OCI-LY7 (cell line): ENCODE measurements at places on chromosomes 6 and 20. TPM values are rescaled to one million over a fixed set of nuclear protein-coding genes. Genes with fewer than 3 reads are reported as not detected.

The PPP1R14C gene
- 1.3 and 1.8 TPM in 2 replicates for total RNA-seq

The SPATA25 gene
- total RNA-seq, result 5.8 and 5.9 TPM in 2 replicates

The WFDC10B gene
- not detected in 2 replicates for total RNA-seq

- DNase-seq, result no peak
Observed at GRCh38 chr6:44203955-44204354, 12.8 kb upstream of the MYMX start.

DNA sequence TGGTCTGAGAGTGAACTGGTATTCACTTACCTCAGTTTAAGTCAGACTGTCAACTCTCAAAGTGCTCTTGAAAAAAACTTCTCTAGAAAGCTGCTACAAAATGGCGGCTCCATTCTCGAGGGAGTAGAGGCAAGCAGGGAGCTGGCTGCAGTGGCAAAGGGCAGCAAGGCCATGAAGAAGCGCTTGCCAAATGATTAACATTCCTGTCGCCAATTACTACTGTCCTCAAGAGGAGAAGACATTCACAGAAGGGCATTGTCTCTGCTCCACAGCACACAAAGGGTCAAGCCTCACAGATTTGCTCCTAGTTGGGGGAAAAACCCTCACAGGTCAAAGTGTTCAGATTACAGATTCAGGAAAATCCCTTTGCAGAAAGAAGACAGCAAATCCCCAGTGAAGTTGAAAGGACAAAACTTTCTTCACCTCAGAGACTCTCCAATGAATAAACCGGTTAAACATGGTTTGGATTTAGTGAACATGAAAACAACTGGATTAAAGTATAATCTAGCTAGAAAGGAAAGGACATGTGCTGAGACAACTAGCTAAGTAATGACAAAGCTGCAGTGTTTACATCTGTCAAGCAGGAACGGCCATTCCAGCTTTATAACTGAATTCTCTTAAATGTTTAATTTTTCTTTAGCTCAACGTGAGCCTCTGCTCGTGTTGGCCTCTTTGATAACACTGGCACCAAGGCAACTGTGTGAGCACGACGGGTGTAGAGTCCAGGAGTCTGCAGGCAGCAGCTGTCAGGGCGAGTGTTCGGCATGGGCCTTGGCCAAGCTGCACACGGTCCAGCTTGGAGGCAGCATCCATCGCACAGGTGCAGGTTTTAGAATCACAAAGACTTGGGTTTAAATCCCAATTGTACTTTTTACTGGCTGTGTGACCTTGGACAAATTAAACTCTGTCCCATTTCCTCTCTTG lies 37.6 kb downstream of the NR2E1 start:
- DNase-seq, result no peak

The CCM2L gene
- total RNA-seq, result 0.92 and 1.4 TPM in 2 replicates

GRCh38 chr6:27829453-27830211 lies 82.6 kb downstream of the OR2B2 start:
- peak; percentile 45 for DNase-seq

- peak; percentile 53 for DNase-seq
Observed at GRCh38 chr6:336159-337114, 44.1 kb downstream of the DUSP22 start.

- no peak for DNase-seq
Observed at GRCh38 chr6:33078919-33079521, 3.2 kb downstream of the HLA-DPB1 start.

DNA sequence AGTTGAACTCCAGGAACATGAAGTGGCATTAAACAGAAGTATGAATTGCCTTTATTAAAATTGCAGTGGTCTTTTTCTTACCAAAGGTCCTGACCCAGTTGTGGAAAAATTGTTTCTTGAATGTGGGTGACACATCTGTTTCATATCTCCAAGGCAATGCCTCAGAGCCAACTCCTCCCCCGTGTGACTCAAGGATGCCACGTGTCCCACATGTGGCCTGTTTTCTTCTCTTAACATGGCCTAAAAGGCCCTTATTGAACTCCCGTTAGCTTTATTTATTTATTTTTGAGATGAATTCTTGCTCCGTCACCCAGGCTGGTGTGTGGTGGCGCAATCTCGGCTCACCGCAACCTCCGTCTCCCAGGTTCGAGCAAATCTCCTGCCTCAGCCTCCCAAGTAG lies 128.4 kb upstream of the ESR1 start:
- no peak for DNase-seq

The FKBP1A gene
- 218 and 230 TPM in 2 replicates for total RNA-seq

The GNMT gene
- total RNA-seq, result 1.7 and 2.2 TPM in 2 replicates

DNA sequence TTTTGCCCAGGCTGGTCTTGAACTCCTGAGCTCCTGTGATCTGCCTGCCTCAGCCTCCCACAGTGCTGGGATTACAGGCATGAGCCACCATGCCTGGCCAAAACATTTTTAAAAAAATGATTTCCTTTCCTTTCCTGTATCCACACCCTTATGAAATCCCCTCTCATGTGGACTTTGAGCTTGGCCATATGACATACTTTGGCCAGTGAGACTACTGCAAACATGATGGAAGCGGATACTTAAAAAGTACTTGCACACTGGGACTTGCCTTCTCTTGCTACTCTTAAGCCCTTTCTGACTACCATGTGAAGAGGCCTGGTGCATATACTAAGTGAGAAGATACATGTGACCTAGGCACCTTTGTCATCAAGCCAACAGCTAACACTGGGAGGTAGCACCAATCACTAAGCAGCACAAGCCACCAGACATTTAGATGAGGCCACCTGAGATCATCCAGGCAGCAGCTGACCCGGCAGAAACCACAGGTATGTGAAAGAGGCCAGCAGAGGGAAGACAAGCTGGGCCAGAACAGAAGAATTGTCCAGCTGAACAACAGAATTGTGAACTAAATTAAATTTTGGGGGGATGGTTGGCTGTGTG lies 78.5 kb upstream of the HDAC2 start:
- DNase-seq, result no peak

The ULBP2 gene
- 2.6 and 3.0 TPM in 2 replicates for total RNA-seq

- no peak for DNase-seq
Observed at GRCh38 chr6:108127826-108128225, 38.0 kb upstream of the NR2E1 start.

DNA sequence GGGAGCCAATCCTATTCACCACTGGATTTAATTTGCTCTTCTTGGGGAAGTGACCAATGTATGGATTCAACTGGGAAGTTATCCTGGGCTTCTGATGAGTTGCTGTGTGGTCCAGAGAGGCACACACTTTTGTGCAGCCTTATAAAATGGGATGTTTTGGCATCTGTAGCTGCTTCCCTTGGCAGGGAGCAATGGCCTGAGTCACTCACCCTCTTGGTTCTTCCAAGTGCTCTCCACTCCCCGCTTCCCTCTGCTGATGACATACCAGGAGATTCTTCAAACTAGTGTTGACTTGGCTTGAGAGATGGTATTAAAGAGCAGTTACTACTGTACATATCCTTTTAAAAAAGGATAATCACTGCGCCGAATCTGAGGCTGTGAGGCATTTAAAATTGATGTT lies 105.8 kb downstream of the JARID2 start:
- no peak for DNase-seq

The CTAGE9 gene
- total RNA-seq, result not detected in 2 replicates

The LTA gene
- total RNA-seq, result 4.1 and 4.3 TPM in 2 replicates

DNA sequence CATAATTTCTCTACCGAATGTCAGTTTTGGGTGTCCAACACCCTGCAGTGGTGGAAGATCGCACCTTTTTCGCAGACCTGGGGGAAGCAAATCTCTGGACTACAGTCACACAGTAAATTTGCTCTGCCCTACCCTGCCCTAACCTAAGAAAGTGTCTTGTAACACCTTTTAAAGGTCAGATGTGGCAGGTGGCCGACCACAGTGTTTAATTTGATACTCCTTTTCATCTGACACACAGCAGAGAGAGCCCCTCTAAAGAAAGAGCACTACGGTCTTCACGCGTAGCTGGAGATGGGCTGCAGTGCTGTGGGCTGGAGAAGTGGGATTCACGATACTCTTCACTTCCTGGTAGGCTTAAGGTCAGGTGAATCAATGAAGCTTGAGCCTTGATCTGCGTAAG lies 109.9 kb downstream of the TMEM242 start:
- no peak for DNase-seq

DNA sequence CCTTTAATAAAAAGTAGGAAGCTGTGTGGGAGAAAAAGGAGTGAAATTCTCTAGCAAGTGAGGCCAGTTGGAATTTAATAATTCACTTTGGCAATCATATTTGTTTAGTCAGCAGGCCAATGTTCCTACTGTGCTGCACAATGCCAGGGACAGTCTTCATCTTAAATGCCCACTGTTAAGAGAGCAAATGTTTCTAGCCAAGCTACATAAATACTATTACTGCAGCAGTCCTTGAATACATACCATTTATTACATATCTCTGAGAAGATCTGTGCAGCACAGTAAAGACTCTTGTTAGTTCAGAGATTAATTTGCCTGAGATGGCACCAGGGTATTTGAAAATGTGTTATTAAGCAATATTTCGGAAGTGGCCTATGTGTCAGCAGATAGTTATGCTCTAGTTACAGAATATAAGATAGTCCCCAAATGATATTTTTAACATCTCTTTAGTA lies 105.4 kb downstream of the OGFRL1 start:
- DNase-seq, result no peak

DNA sequence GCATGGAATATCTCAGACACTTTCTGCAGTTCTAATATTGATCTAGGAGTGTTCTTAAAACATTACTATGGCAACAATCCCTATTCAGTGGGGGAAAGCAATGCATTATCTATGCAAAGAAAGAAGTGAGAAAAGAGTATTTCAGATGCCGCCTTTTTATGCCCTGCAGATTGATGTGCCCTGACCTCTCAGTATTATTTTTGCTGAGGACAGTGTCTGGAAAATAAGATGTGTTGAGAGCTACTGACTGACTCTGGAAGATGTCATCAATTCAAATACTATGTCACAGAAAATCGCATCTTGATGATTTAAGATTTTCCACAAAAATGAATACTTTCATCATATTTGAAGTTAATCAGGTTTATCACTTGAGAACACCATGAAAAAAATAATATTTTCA lies 22.9 kb upstream of the SPACA1 start:
- no peak for DNase-seq

DNA sequence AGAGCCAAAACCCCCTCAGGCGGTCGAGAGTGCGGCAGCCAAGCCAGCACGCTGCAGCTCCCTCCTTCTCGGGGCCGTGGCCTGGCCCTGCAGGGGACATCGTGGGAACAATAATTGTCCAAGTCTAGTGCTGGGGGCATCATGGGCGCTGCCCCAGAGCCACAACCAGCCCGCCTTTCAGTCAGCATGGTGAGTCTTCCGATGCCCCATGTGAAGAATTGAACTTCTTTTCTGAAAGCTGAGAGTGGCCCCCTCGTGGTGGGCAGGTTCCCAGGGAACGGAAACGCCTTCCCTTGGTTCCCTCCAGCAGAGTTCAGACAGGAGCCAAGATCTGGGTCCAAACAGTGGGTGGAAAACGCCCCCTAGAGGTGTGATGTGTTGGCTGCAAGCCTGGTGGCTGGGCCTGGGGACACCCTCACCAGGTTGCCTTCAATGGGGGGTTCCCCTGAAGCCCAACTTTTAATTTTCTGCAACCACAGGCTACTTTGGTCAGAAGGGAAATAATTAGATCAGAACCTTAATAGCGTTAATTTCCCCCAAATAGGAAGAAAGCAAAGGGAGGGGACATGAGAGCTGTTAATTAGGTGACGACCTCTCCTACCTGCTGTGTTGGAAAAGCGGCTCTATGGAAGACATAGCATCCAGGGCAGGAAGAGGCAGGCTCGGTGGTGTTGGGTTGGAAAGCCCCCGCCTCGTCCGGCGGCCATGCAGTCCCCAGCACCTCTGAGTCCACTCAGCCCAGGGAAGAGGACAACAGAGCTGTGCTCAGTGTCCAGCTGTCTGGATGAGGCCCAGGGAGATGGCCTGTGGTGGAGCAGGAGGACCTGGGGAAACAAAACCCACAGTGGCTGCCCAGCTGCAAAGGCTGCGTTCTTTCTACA lies 4.7 kb upstream of the MRGBP start:
- peak; percentile 85 for DNase-seq

- no peak for DNase-seq
Observed at GRCh38 chr20:47991875-47992488, 206.7 kb upstream of the SULF2 start.

GRCh38 chr20:39829256-39829655 lies 859.8 kb downstream of the MAFB start:
- no peak for DNase-seq

- DNase-seq, result no peak
Observed at GRCh38 chr6:107697682-107698081, 126.4 kb downstream of the SCML4 start.

The SLC25A27 gene
- 157 and 203 TPM in 2 replicates for total RNA-seq

The TNNC2 gene
- total RNA-seq, result not detected in 2 replicates

DNA sequence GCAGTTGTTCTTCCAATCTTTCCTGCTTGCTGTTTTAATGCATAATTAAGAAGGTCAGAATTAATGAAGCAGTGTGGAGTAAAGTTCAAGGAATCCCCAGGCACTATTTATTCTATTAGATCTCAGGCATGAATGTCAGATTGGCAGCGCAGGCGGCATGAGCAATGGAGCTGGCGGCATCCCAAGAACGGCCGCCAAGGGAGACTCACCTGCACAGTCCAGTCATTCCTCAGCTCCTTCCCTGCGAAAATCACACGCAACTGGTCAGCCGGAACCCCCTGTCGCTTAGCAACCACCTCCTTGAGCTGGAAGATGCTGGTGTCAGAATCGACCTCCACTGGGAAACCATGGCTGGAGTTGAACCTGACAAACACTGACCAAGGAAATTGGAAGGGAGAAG lies 284.5 kb downstream of the PRKN start:
- DNase-seq, result no peak

The NOL7 gene
- 91.0 and 103 TPM in 2 replicates for total RNA-seq

DNA sequence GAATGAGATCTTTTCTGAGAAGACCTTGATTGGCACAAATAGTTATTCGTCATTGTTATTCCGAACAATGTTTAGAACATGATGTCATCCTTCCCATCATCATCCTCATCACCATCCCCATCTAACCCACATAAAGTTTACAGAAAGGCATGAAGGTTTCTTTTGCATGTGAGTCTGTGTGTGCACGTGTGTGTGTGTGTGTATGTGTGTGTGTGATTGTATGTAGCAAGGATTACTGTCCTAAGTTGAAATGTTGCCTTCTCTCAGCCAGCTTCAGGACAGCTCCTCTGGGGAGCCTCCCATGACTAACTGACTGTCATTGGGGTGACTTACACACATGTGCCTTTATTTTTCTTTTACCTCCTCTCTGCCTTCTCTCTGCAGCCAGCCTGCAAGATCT lies 113.5 kb downstream of the SLC22A3 start:
- DNase-seq, result no peak

DNA sequence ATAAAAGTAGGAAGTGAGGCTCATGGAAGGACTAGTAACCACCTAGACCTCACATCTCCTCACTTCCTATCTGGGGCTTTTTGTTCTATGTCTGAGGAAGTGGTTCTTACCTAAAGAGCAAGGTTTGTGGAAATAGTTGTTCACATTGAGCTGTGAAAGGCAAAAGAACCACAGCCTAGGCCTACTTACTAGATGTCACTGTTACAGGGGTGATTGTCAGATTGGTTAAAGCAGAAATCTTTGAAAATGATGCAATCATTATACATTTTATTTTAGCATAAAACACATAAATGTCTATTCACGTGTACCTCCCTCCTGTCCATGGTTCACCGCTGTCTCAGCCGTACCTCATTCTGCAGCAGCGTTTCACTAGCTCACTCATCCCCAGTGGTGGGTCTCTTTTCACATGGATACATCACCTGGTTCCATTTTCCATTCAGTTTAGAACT lies 268.8 kb downstream of the TMEM242 start:
- peak; percentile 61 for DNase-seq
